ENCODE measurements at places on chromosomes 7 and 10.

DNA sequence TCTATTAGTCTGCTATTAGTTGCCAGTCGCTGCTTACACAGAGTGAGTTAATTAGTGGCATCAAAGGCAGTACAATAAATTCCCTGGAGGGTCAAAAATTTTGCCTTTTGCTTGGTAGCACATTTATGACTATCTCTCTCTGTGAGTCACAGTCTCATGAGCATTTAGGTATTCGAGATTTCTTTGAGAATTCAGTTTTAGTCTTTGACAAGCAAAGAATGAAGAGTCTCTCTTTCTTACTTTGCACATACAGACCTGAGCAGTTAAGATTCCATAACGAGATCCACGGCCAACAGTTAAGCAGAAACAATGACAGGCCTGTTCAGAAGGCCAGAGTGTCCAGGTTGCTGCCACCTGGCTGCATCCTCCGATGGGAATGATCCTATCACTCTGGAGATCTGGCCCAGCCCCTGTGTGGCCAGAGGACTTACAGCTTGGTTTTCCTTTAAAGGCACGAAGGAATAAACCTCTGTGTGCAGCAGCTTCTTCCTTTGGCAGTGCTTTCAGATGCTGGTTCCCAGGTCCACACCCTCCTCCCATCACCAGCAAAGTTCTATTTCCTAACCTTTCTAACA is 80.6 kb downstream of the GLI3 start:
- DNase-seq, result no peak

DNA sequence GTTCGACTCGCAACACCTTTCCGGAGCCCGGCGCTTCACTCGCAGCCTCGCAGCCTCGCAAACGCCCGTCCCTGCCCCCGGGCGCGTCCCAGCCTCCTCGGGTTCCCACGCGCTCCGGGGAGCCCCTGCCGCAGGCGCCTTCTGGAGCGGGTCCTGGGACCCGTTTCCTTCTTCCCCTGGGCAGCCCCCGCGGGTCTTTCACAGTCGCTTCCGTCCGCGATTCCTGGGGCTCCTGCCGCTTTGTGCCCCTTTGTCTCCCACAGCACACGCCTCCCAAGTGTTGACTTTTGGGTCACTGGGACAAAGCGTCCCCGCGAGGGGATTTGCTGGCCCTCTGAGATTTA is 140.7 kb downstream of the DYNC2I1 start:
- no peak for DNase-seq

DNA sequence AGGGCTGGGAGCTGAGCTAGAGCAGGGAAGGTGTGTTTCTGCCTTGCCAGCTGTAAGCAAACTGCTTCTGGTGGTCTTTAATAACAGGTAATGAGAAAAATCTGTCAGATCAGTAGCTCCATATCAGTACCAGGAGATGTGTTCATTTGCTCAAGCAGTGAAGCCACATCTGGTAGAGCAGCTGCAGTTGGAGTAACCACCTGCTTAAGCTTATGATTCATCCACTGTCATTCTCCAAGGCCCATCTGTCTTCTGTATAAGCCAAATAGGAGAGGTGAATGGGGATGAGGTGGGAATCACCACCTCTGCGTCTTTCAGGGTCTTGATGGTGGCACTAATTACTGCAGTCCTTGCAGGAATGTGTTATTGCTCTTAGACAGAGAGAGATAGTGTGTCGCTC is 18.4 kb upstream of the COBL start:
- DNase-seq, result no peak

DNA sequence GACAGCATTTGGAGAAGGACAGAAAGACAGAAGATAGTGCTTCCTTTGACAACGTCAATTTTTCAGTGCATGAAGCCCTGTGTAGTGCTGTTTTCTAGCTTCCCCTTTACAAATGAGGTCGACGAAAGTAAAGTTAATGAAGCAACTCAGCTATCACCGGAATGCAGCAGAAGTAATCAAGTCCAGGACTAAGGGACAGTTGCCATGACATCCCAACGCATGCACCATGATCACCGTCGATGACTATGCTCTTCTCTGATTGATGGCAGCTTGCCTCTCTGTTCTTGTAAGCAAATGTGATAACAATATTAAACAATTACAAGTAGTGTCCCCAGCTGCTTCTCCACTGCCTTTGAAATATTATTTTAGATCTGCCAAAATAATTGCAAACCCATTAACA is 205.8 kb downstream of the FRMD4A start:
- no peak for DNase-seq

DNA sequence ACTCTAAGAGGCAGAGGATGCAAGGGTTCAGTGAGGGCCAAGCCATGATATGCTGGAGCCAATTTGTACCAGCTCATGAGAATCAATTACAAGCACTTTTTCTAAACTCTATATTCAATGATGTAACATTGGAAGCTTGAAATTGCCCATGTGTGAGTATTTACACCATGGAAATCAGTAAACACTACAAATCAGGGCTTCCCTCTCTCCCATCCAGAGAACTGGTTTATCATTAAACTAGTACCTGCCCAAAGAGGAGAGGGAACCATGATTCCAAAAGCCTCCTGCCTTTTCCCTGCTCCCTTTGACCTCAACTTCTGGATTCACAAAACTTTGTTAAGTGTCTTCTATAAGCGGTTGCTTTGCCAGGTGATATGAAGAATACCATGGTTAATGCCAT is 52.5 kb upstream of the BICC1 start:
- no peak for DNase-seq

- DNase-seq, result no peak
These were observed 272.1 kb downstream of the BMPER start for GRCh38 chr7:34177476-34177875.

DNA sequence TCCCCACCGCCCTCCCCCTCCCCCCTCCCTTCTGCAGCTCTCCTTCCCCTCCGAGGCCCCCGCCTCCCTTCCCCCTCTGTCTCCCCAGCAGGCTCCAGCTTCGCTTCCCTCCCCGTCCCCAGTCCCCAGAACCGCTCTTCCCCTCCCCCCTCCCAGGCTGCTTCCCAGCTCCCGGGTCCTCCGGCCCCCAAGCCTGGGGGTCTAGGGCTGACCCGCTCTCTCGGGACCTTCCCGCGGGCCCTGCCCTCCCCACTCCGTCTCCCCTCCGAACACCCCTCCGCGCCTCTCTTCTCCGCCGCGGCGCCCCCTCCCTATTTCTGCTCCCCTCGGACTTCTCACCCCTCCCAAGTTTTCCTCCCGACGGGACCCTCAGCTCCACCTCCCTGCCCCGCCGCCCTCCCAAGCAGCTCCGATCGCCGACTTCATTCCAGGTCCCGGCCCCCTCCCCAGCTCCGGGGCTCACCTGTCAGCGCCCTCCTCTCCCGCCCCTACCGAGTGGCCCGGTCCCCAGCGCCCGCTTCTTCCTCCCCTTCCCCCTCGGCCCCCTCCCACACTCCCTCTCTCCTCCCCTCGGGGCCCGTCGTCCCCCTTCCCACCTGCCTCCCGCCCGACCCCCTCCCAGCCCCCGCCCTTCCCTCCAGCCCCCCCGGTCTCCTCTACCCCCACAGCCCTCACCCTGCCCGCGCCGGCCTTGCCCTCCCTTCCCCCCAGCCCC is 990 bp downstream of the ZNF467 start:
- DNase-seq, result no peak
